Upper lobe of right lung (tissue), 1 donor: ENCODE measurements at places on chromosomes 5 and 9. TPM values are rescaled to one million over a fixed set of nuclear protein-coding genes. Genes with fewer than 3 reads are reported as not detected.

CDH9 gene
- not detected for total RNA-seq

ADAMTS13 gene
- 2.0 TPM for total RNA-seq

DNA sequence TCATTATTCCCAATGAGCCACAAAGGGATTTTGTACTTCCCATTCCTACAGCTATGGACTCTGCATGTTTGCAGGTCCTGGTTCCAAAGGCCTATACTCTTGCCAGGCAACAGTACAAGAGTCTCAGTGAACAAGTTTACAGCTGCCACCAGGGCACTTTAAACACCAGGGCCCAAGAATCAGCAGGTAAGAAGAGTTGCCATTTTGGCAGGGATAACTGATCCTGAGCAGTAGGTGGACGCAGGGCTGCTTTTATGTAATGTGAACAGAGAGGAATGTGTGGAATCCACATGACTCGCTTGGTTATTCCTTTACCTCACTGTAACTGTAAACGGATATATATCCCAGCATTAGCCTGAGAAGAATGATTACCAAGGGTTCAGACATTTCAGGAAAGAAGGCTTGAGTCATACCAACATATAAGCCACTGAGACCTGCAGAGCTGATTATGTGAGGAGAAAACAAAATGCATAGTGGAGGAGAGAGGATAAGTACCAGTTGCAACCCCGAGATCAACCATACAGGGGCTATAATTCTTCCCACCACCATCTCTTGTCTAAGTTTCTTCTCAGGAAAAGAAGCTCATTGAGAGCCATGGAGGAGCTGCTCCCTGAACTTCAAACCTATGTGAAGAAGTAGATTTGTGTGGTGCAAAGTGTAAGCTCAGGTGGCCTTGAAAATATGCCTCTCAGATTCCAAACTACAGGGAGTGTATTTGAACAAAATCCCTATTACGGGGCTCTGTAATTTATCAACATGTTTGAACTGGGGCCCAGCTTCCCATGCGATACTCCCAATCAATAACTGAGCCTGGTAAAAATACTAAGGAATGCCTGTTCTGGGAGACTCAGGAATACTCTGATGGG lies 24.6 kb downstream of the RAPGEF6 start:
- H3K36me3 ChIP-seq: no peaks in the 10 kb centered on the region
- H3K4me3 ChIP-seq: no peak overlapping the region
- H3K4me1 ChIP-seq: peaks cover 15% of the 10 kb centered on the region
- H3K27ac ChIP-seq: no peak overlapping the region
- no peaks in the 10 kb centered on the region for H3K27me3 ChIP-seq

DNA sequence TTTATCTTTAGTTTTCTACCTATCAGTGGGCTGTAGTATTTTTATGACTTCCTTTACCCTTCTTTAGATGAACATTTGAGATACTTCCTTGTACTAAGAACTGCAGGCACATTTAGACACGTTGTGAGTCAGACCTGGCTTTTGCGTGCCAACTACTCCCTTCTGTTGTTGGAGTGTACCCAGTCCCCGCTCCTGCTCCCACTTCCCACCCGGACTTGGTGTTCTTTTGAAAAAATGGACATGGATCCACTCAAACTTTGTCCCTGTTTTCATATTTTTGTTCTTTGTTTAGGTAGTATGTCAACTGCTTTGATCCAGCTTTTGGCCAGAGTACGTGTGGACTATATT lies 60.7 kb downstream of the PARP8 start:
- no peak for DNase-seq
- no peaks in the 10 kb centered on the region for H3K36me3 ChIP-seq
- H3K4me1 ChIP-seq: no peaks in the 10 kb centered on the region
- no peaks in the 10 kb centered on the region for H3K27me3 ChIP-seq
- no peak overlapping the region for H3K4me3 ChIP-seq
- H3K27ac ChIP-seq: no peak overlapping the region

DNA sequence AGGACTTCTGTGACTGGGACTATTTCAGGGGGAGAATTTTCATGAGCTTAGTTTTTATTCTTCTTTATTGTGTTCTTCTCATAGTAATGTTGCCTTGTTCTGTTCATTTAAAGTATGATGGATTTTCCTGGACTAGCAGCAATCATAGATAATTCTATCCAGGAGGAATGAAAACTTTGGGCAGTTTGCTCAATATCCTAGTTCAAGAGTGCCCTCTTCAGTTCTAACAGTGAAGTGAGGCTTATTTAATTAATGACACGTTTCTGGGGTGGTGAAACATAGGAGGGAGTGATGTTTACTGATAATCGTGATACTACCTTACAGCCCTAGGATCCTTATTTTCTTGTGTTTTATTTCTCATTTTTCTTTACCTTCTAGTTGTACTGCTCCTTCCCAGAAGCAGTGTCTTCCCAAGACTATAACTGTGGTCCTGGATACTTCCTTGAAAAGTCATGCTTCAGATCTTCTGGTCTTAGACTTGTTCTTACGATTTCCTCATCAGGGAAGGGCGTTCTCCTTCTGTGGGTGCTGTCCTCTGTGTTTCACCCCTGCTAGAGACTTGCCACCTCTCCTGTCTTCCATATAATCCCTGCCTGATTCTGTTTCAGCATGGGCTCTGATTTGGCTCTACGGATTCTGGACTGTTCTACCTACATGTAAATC lies 57.4 kb downstream of the CFAP95 start:
- no peak overlapping the region for H3K27ac ChIP-seq
- no peaks in the 10 kb centered on the region for H3K27me3 ChIP-seq
- H3K4me3 ChIP-seq: no peak overlapping the region
- H3K36me3 ChIP-seq: no peaks in the 10 kb centered on the region
- DNase-seq: no peak
